Retinal pigment epithelial cell (primary cell): ENCODE measurements at places on chromosomes 2 and 18.

DNA sequence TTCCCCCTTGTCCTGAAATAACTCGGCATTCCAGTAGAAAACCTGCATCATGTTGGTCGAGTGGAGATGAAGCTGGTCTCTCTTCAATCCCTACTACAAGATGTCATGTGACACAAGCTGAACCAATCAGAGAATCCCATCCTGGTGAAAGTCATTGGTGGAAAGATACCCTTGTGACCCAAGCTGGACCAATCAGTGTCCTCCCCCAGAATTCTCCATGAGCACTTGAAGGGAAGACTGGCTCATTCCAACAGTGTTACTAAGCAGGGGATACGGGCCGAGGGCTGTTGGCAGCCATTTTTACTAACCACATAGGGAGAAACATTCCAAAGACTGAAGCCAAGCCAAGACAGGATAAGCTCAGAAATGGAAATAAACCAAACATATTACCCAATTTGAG lies 298.3 kb downstream of the ICOS start:
- no peak for DNase-seq

DNA sequence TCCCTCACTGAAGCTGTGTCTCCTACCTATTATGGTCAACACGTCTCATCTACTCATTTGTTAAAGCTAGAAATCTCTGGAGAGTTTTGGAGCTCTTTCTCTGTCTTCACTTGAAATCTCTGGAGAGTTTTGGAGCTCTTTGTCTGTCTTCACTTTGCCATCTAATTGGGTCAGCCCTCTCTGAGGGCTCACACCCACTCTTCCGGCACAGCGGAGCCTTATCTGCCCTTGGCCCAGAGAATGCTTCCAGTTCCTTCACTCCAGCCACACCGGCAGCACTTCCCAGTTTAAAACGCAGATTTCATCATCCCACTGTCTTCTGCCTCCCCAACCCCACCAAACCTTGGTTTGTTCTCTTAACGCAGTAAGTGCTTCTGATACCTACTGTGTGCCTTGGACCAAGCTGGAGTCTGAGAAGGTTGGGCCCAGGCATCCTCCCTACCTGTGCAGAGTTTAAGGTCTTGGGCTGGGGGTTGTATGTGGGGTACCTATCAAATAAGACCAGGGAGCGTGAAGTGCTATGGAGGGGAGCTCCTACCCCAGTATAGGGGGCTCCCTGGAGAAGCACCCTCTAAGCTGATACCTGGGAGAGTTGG lies 5.0 kb downstream of the HPCAL1 start:
- no peak for DNase-seq

DNA sequence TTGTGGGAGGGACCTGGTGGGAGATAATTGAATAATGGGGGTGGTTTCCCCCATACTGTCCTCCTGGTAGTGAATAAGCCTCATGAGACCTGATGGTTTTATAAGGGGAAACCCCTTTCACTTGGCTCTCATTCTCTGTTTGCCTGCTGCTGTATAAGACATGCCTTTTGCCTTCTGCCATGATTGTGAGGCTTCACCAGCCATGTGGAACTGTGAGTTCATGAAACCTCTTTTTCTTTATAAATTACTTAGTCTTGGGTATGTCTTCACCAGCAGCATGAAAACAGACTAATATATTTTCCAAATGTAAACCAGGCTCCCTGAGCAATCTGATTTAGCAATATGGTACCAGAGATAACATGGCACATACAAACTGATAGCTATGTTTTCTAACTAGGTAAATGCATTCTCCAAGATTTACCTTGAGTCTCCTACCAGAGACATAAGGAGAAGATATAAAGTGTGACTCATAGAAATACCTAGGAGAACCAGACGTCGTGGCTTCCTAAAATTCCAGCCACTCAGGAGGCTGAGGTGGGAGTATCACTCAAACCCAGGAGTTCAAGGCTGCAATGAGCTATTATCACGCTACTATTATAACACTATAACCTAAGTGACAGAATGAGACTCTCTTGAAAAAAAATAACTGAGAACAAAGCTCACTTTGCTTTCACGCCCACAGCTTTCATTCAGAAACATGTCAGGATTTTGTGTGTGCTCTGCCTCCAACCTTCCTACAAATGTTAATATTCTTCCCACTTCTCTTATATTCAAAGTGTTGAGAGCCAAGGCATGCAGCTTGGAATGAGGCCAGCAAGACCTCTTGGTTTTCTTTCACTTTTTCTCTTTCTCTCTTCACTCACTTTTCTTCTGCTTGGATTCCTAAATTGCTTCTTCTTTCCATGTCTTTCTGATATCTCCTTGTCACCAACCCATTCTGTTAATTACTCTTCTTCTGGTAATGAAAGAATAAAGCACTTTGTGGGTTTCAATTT lies 263.9 kb upstream of the UBE2E3 start:
- no peak for DNase-seq

- no peak for DNase-seq
These were observed 12.6 kb upstream of the ID2 start for GRCh38 chr2:8669157-8669817.

DNA sequence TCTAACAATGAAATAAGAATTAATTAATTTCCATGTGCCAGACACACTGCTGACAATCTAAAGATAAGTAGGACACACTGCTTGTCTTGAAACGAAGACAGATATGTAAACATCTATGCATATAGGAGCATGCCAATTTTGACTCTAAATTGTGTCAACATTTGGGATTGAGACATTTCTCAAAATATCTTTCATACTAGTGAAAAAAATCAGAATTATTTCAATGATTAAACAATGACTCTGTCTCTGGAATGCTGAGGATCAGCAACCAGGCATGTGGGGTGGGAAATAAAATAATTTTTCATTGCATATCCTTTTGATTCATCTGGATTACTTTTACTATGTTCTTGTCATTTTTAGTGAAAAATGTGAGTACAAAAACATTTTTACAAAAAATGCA lies 262.6 kb upstream of the SYT4 start:
- DNase-seq: no peak
